ENCODE measurements at places on chromosomes 12 and 14. TPM values are rescaled to one million over a fixed set of nuclear protein-coding genes. Genes with fewer than 3 reads are reported as not detected.

- DNase-seq, result no peak
- no peak overlapping the region for H3K27ac ChIP-seq
- H3K4me3 ChIP-seq, result no peak overlapping the region
- no peaks in the 10 kb centered on the region for H3K36me3 ChIP-seq
- no peaks in the 10 kb centered on the region for H3K4me1 ChIP-seq
These were observed 234.8 kb downstream of the TTC6 start for GRCh38 chr14:37830271-37830670.

GRCh38 chr12:90167518-90168208 is 459.0 kb upstream of the ATP2B1 start:
- no peak for DNase-seq
- H3K27me3 ChIP-seq, result no peaks in the 10 kb centered on the region
- H3K4me1 ChIP-seq, result no peaks in the 10 kb centered on the region
- no peaks in the 10 kb centered on the region for H3K36me3 ChIP-seq

DNA sequence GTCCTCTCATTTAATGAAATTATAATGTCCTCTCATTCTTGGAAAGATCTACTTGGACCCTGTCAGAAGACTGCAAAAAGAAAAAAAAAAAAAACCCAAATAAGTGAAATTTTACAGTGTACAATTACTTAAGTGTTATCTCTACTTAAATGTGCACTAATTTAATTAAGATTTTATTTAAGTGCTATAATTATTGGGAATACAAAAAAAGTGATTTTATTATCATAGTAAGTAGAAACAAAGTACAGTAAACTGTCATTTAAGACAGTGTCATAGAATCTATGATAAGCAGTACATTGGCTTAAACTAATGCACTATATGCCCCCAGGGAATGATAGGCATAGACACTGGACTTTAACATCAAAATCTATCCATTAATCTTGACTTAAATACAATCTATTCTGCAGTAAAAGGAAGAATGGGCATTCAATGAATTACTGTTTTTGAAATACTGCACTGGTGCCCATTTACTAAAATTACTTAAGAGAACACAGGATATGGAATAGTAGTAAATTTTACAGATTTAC is 23.3 kb downstream of the INSM2 start:
- H3K36me3 ChIP-seq, result no peaks in the 10 kb centered on the region
- H3K4me1 ChIP-seq, result no peaks in the 10 kb centered on the region
- no peak overlapping the region for H3K4me3 ChIP-seq
- H3K27ac ChIP-seq, result no peak overlapping the region
- H3K27me3 ChIP-seq, result no peaks in the 10 kb centered on the region

DNA sequence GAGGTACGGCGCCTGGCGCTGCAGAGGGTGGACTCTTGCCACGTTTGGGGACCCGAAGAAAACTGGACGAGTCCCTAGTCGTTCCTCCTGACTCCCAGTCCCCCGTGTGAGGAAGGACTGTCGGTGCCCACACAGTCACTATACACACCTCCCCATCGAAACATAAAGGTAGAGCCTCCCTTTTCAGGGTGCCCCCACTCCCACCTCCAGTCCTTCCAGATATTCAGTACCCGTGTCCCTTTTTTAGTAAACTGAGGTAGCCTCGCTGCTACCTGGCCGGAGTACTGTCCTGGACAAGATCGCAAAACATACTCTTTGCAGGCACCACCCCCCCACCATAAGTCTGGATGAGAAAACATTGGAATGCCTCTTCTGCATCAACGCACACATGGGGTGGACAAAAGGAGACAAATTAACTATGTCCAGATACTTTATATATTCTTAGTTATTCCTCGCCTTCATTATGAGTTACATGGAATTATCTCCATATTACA is 610 bp upstream of the KMT2D start:
- peak overlapping the region; percentile 99 for H3K27ac ChIP-seq
- peaks cover 29% of the 10 kb centered on the region for H3K4me1 ChIP-seq
- H3K4me3 ChIP-seq, result peak overlapping the region; percentile 100
- H3K36me3 ChIP-seq, result no peaks in the 10 kb centered on the region
- DNase-seq, result peak; percentile 4
- no peaks in the 10 kb centered on the region for H3K27me3 ChIP-seq

DNA sequence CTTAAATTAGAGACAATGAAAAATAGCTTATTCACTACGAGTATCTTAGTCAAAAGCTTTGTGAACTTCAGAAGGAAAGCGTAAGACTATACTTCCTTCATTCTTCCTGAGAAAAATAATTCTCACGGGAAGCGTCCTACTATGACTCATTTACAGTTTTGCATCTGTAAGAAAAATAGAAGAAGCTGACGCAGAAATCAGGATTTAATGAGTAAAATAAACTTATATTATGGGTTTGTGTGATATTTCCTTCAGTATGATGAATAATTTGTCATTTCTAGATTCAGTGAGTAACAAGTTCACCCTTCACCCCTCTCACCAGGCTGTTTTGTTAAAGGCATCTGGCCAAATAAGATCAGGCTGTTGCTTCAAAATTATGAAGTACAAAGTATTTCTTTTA is 17.8 kb upstream of the PDE3A start:
- H3K36me3 ChIP-seq, result no peaks in the 10 kb centered on the region
- no peak overlapping the region for H3K4me3 ChIP-seq
- no peaks in the 10 kb centered on the region for H3K4me1 ChIP-seq
- H3K27ac ChIP-seq, result no peak overlapping the region
- no peaks in the 10 kb centered on the region for H3K27me3 ChIP-seq

- H3K4me3 ChIP-seq, result no peak overlapping the region
- H3K36me3 ChIP-seq, result peaks cover 4% of the 10 kb centered on the region
- H3K4me1 ChIP-seq, result no peaks in the 10 kb centered on the region
- DNase-seq, result no peak
- H3K27me3 ChIP-seq, result no peaks in the 10 kb centered on the region
- H3K27ac ChIP-seq, result no peak overlapping the region
These were observed 13.1 kb downstream of the JDP2 start for GRCh38 chr14:75440733-75441477.

GRCh38 chr12:27048822-27049752 is 26.7 kb downstream of the MED21 start:
- DNase-seq, result peak; percentile 42
- no peaks in the 10 kb centered on the region for H3K27me3 ChIP-seq
- no peak overlapping the region for H3K4me3 ChIP-seq
- no peaks in the 10 kb centered on the region for H3K4me1 ChIP-seq
- H3K27ac ChIP-seq, result peak overlapping the region; percentile 31

- H3K27ac ChIP-seq, result no peak overlapping the region
- no peak overlapping the region for H3K4me3 ChIP-seq
- no peaks in the 10 kb centered on the region for H3K4me1 ChIP-seq
- no peaks in the 10 kb centered on the region for H3K36me3 ChIP-seq
- no peak for DNase-seq
- no peaks in the 10 kb centered on the region for H3K27me3 ChIP-seq
These were observed 37.7 kb downstream of the TRAFD1 start for GRCh38 chr12:112163056-112163455.

DNA sequence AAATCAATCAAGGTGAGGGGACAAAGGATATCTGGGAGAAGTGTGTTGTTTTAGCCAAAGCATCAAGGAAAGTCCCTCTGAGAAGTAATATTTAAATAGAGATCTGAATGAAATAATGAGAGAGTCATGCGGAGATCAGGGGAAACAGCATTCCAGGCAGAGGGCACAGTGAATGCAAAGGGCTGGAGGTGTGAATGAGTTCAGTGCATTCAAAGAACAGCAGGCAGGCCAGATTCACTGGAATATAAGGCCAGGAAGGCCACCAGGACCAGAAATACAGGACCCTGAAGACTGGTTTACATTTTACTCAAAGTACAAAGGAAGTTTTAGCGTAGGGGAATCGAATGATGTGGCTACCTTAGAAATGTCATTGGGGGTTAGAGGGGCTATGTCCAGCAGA is 436.2 kb upstream of the TMEM132C start:
- H3K27me3 ChIP-seq, result no peaks in the 10 kb centered on the region
- no peaks in the 10 kb centered on the region for H3K36me3 ChIP-seq
- no peak overlapping the region for H3K27ac ChIP-seq

DNA sequence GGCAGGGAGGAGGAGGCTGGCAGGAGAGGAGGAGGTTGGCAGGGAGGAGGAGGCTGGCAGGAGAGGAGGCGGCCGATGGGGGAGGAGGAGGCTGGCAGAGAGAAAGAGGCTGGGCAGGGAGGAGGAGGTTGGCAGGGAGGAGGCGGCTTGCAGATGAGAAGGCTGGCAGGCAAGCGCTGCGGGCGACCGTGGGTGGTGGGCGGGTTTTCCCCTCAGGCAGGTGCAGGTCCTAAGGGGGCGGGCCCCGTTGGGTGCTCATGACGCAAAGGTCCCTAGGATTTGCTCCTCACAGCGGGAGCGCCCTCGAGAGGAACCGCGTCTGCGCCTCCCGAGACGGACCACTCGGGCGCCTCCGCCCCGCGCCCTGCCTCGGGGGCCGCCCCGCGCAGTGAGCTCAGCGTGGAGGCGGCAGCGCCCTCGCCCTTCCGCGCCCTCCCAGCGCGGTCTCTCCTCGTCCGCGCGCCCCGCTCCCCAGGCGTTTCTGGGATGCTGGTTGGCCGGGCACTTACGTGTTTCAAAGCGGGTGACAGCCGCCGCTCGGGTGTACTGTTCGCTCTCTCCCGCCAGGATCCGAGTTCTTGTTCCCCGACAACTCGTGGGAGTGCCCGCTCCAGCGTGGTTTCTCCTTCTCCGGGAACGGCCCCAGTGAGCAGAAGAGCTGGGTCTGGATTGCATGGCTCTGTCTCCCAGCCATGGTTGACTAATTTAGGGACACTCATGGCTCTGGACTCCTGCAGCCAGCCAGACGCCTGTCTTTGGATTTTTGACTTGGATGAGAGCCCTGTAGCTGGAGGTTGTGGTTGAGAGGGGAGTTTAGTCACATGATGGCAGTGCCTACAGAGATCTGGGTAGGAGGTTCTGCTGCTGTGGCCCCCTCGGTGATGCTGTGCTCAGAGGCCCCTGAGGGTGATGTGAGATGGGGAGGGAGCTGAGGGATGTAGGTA is 64.1 kb upstream of the PPP4R3A start:
- H3K27me3 ChIP-seq, result peaks cover 13% of the 10 kb centered on the region
- no peaks in the 10 kb centered on the region for H3K4me1 ChIP-seq
- DNase-seq, result peak; percentile 61
- H3K27ac ChIP-seq, result no peak overlapping the region
- H3K4me3 ChIP-seq, result peak overlapping the region; percentile 2

GRCh38 chr14:90626550-90626949 is 189.7 kb downstream of the TTC7B start:
- no peak overlapping the region for H3K27ac ChIP-seq
- no peak for DNase-seq
- H3K27me3 ChIP-seq, result no peaks in the 10 kb centered on the region

GRCh38 chr12:78726854-78727253 is 137.7 kb upstream of the SYT1 start:
- H3K4me3 ChIP-seq, result no peak overlapping the region
- no peaks in the 10 kb centered on the region for H3K27me3 ChIP-seq
- H3K4me1 ChIP-seq, result no peaks in the 10 kb centered on the region
- H3K27ac ChIP-seq, result peak overlapping the region; percentile 73

The CIT gene
- 3.9 TPM for total RNA-seq

The ACOT4 gene
- 2.8 TPM for total RNA-seq

The TCL1B gene
- 0.50 TPM for total RNA-seq

The TAS2R42 gene
- total RNA-seq, result not detected

The TTLL5 gene
- 8.9 TPM for total RNA-seq

The INSM2 gene
- total RNA-seq, result not detected

The DNAJC22 gene
- total RNA-seq, result 28.3 TPM

The SLC25A21 gene
- total RNA-seq, result 1.6 TPM

The KRT72 gene
- not detected for total RNA-seq

The TAS2R7 gene
- not detected for total RNA-seq

The KRT83 gene
- total RNA-seq, result not detected

The A2M gene
- 567 TPM for total RNA-seq

All from hepatocyte (in vitro differentiated cells).